ENCODE measurements at places on chromosomes 5 and 9.
A peak's percentile ranks its signal among the peaks of the same experiment; 100 is the strongest.

DNA sequence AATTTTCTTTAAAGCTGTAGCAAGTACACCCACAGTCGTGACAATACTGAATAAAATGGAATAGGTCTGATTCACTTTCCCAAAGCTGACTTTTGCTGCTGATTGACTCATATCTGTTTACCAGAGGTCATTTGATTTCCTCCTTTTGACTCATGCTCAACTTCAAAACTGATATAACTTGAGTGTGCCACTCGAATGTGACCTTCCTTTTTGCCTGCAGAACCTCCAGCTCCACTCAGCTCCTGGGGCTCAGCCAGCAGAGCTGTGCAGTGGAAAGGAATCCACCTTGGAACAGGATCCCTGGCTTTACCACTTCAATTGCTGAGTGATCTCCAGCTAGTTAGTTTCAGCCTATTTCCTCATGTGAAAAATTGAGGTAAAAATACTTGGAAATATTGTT is 84.1 kb downstream of the FEM1C start:
- peak; percentile 85 for ATAC-seq

DNA sequence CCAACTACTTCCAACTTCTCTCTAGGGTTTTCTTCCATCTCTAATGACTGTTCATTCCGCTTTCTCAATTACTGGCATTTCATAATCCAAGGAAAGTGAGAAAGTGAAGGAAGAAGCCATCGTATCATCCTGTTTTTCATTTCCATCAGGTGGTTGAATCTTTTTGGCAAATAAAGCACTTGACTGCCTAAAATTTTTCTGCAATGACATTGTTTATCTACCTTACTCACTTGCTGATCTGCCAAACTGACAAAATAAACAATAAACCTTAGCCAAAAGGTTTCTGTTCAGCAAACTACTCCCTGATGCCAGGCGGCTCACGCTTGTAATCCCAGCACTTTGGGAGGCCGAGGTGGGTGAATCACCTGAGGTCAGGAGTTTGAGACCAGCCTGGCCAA is 18.4 kb downstream of the FNBP1 start:
- ATAC-seq, result no peak

GRCh38 chr9:33942471-33943083 is 106.1 kb downstream of the UBAP2 start:
- ATAC-seq, result peak; percentile 84

- ATAC-seq, result no peak
Observed at GRCh38 chr9:135365013-135365768, 114.4 kb upstream of the PPP1R26 start.

GRCh38 chr9:116476935-116477381 is 210.1 kb upstream of the TRIM32 start:
- no peak for ATAC-seq

GRCh38 chr5:93054424-93055163 is 526.4 kb downstream of the NR2F1-AS1 start:
- no peak for ATAC-seq

GRCh38 chr5:43839218-43839617 is 236.2 kb downstream of the NNT start:
- no peak for ATAC-seq

GRCh38 chr9:126240835-126241234 is 85.8 kb upstream of the MVB12B start:
- ATAC-seq, result no peak

DNA sequence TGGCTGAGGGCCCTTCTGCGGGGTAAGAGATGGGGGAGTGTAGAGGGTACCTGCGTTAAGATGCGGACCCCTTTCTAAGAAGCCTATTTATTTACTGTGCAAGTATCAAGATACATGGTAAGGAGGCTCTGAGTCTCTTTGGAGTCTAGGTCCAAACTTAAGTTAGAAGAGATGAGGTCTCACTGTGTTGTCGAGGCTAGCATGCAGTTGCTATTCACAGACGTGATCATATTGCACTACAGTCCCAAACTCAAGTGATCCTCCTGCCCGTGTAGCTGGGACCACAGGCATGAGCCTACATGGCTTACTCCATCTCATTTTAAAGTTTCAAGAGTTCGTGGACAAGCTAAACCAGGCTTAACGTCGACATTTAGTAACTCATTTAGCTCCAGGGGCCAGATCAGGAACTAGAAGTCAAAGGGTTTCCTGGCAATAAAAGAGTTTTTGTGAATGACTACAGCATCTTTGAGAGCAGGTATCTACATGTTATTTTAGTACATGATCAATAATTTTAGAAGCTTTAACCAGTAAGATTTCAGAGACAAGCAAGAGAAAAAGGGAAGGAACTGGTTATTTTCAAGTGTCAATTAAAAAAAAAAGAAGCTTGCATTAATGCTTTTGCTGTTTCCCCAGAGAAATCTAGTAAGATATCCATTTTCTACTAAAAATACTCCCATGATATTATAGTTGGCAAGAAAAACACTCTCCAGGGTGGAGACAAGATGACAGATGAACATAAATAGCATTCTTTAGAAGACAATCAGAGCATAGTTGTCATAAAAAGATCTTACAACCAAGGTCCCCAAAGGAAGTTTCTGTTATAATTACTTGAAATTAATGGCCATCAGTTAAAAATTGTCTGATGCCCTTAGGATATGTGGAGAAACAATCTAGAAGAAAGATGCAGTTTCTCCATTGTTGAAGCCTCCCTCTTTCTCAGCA is 141.3 kb downstream of the SCAMP1 start:
- peak; percentile 10 for ATAC-seq

- no peak for ATAC-seq
Observed at GRCh38 chr9:100056561-100056960, 42.2 kb downstream of the ERP44 start.

- no peak for ATAC-seq
Observed at GRCh38 chr5:82018462-82018861, 46.6 kb downstream of the ATG10 start.

- ATAC-seq, result peak; percentile 23
Observed at GRCh38 chr9:127578627-127578951, 33.5 kb upstream of the STXBP1 start.

Data from SK-N-SH treated with all-trans-retinoic acid at 6 μM for 48 hours (cell line).